Glomerular endothelial cell (primary cell): ENCODE measurements at places on chromosomes 16 and 17.

- no peak for DNase-seq
Observed at GRCh38 chr16:72679856-72680255, 368.1 kb downstream of the ZFHX3 start.

GRCh38 chr17:82740906-82741759, 5.7 kb downstream of the FN3K start:
- DNase-seq = no peak

DNA sequence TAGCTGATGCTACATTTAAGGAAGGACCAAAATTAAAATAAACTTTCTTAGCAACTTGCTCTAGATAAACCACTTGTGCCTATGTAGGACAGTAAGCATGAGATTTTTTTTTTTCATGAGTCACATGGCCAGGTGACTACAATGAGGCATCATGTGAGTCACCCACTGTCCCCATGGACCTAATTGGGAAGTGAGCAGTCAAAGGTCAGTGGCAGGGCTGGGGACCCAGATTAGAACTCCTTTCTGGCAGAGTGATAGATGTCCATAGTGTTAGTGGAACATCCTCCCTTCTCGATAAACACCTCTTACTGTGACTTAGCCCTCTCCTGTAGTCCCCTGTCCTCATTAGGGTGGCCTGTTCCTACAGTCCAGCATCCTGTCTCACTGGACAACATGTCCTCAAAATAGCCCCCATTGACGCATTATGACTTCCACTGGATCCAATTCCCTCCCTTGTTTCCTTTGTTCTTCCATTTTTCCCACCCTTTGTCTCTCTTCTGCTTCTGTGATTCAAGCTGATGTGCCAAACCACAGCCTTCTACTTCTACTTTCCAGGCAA, 12.4 kb downstream of the ITGB3 start:
- no peak for DNase-seq

GRCh38 chr17:6453279-6454024, 9.2 kb downstream of the PIMREG start:
- DNase-seq = no peak
